ENCODE measurements at places on chromosomes 3 and 15. TPM values are rescaled to one million over a fixed set of nuclear protein-coding genes. Genes with fewer than 3 reads are reported as not detected.

DNA sequence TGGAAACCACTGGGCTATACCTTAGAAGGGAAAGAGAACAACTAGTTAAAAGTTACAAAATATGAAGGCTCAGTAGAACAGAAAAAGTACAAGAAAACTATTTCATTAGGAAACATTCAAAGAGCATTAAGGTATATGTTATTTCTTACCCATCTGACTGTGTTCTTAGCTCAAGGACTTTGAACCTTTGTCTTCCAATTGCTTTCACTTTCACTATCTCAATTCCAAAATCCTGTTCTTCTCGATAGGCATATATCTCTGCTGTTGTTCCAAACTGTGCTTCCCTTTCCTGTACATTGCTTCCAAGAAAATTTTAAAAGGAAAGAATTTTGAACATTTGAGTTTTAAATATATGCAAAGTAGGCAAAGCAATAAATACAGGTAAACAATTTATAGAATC, 6.9 kb downstream of the CRBN start:
- no peak for DNase-seq

Gene ADAMTS9
- total RNA-seq = 4.5 TPM

GRCh38 chr3:196634224-196634623, 5.3 kb upstream of the NRROS start:
- DNase-seq = no peak

DNA sequence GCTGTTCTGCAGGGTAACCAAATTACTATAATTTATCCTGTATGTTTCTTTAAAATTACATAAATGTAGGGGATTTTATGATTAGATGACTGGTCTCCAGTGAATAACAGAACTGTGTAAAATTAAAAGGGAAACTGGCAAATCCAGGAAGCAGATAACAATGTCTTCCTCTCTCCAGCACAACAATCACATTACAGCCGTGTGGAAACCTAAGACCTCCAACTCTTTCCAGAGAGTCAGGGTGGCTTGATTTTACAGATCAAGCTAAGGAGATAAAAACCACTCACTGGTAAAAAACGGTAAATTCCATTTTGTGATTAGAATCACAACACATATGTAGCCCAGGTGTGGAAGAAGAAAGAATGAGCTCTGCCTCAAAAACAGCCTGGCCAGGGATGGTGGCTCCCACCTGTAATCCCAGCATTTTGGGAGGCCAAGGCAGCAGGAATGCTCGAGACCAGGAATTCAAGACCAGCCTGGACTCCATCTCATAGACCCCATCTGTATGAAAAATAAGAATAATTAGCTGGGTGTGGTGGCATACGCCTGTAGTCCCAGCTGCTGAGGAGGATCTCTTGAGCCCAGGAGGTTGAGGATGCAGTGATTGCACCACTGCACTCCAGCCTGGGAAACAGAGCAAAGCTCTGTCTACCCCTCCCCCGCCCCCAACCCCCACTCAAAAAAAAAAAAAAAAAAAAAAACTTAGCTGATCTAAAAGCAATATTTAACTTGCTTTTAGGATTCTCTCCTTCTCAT, 29.0 kb downstream of the IL17RD start:
- DNase-seq = no peak

Gene CHDH
- total RNA-seq = 42.9 TPM

DNA sequence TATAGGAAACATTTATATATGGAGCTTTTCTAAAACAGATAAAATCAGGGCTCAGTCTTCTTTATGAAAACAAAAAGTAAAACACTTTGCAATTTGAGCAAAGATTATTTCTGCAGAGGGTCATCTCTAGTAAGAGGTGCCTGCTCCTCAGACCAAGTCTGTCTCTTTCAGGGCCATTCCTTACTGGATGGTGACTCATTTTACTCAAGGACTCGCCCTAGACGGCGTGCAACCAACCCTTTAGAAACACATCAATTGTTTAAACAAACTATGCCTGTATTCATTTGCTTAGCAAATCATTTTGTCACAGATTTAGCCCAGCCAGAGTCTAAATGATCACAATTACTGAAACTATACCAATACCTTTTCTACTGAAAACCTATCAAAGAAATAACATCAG, 242.8 kb upstream of the ICE2 start:
- no peak for DNase-seq

- peak; percentile 46 for DNase-seq
Measured at GRCh38 chr3:51539291-51539941, 897 bp downstream of the RAD54L2 start.

Gene EPM2AIP1
- total RNA-seq = 7.0 TPM

- DNase-seq = peak; percentile 47
Measured at GRCh38 chr3:105791919-105792786, 76.7 kb downstream of the CBLB start.

- DNase-seq = no peak
Measured at GRCh38 chr3:177818712-177819240, 621.5 kb upstream of the TBL1XR1 start.

- DNase-seq = no peak
Measured at GRCh38 chr3:153749070-153749610, 372.1 kb upstream of the ARHGEF26 start.

Gene CNTN4
- total RNA-seq = 1.6 TPM

GRCh38 chr3:55313666-55314065, 173.4 kb downstream of the WNT5A start:
- no peak for DNase-seq

GRCh38 chr15:68080783-68081182, 26.7 kb downstream of the PIAS1 start:
- DNase-seq = no peak

DNA sequence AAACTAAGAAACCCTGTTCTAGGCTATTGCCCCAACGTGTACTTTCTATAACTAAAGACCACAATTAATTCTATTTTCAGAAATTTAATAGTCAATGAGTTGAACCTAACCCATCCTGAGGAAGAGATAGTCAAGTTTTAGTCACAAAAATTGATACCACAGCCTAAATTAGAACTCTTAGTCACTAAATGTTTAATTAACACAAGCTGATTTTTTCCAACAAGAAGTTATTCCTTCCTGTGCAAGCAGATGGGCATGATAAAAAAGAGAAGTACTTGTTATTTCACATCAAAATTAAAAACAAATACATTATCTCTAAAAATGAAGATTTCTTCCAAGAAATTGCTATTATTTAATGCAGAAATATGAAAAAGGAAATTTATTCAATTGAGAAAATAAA, 38.4 kb upstream of the TERB2 start:
- DNase-seq = no peak

DNA sequence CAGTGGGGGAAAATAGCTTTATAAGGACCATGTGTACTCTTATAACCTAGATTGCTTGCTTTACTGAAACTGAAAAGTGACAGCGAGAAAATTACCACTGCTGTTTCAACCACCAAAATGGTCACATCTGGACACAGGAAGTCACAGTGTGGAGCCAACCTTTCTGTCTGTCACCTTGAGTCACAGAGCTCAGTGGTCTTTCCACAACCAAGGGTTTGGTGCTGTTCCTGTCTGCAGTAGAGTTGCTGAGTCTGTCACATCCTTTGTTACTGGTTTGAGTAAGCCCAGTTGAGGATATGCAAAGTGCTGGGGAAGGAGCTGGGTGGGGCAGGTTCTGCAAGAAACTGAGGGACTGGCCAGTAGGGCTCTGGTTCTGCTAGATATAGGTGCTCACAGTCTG, 139.1 kb upstream of the EIF1B start:
- DNase-seq = no peak

DNA sequence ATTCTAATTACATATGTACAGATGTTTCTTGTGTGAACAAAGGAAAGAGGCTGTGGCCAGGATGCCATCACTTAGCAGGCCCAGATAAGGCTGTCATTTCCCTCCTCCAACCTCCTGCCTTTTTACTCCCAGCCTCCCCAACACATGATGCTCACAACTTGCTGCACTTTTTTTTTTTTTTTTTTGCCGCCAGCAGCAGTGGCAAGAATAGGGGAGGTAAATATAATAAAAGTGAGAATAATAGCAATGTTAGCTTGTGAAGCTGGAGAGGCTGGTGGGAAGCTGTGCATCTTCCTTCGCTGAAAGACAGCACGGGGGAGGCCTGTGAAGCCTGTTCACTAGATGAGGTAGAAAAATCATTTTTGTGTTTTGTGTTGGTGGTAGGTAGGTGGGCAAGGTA, 42.5 kb upstream of the MYO5C start:
- DNase-seq = no peak

- no peak for DNase-seq
Measured at GRCh38 chr15:40070166-40070557, 31.2 kb upstream of the SRP14 start.

DNA sequence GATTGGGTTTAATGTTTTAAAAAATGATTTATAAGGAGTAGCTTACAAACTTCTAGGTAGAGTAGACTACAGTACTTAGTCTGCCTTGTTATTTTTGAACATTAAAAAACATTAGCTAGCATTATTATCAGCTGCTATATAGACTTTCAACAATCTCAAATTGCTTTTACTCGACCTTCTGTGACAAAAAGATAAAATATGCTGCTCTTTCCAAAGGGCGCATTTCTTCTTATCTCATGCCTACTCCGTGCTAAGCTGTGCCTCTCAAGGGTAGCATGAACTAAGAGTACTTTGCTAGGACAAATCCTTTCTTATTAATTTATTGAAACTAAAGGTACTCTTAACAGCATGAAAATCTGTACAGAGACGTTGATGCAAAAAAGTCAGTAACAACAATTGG, 71.3 kb downstream of the SPRED1 start:
- DNase-seq = no peak

Gene SLC28A1
- 33.2 TPM for total RNA-seq

GRCh38 chr3:40045051-40045450, 235.6 kb downstream of the MYRIP start:
- DNase-seq = no peak

Gene TLR9
- 0.24 TPM for total RNA-seq

GRCh38 chr3:180417241-180417640, 184.7 kb upstream of the TTC14 start:
- no peak for DNase-seq

- no peak for DNase-seq
Measured at GRCh38 chr3:169455472-169455871, 208.0 kb downstream of the MECOM start.

- peak; percentile 86 for DNase-seq
Measured at GRCh38 chr15:53197426-53197839, 407.3 kb upstream of the ONECUT1 start.

DNA sequence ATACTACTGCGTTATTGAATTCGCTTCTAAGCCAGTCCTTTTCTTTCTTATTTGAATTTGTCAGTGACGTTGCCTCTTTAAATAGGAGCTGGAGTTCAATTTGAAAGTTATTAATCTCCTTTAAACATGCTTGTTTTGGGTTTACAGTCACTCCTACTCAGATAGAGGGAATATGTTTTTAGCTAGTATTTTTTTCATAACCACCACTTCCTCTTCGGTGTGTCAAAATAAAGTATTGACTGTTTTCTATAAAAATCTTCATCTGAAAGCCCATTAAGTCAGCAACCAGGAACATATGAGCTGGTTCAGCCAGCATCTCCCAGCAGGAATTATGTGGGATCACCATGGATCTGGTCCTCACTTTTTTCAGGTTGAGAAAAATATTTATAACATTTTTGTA, 772.9 kb downstream of the DIPK2A start:
- no peak for DNase-seq

Gene KNSTRN
- 17.2 TPM for total RNA-seq

Gene MORC1
- total RNA-seq = 0.16 TPM

Gene PSMD2
- 85.5 TPM for total RNA-seq

Gene PLCB2
- 5.0 TPM for total RNA-seq

DNA sequence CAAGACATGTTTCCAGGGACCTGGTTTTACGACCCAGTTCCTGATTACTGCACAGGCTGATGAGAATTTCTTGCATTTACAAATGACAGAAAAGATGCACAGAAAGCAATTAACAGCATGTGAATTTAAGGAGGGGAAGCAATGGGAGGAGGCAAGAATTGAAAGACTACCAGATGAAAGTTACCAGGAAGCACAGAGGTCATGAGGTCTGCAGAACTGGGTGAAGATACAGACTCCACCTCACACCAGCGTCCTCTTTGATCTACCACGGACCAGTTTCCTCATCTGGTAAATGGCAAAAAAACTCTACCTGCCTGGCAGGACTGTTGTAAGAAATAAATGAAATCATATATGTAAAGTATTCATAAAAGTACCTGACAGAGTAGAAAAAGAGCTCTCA, 266.0 kb downstream of the MAGI1 start:
- DNase-seq = no peak

GRCh38 chr15:82643992-82644391, 3.2 kb downstream of the CPEB1 start:
- DNase-seq = no peak

- DNase-seq = no peak
Measured at GRCh38 chr3:60553144-60553543, 698.1 kb downstream of the FHIT start.

- DNase-seq = no peak
Measured at GRCh38 chr15:71151081-71151480, 35.8 kb downstream of the THSD4 start.

DNA sequence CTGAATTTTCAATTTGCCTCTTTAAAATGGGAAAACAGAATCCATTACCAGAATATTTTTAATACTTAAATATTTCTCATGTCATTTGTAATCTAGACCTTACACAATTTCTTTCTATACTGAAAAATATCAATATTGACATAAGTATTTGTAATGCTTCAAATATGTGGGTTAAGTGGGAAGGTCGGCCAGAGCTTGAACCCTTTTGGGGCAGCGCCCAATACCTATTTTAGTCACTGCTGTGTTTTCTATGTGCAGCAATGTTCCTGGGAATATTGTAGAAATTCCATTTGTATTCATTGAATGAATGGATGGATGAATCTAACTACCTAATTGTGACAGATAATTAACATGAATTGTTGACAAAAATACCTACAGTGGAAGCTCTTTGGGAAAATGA, 459.7 kb upstream of the ZNF717 start:
- DNase-seq = no peak

Gene THOC7
- 30.7 TPM for total RNA-seq

- no peak for DNase-seq
Measured at GRCh38 chr15:95208988-95209387, 977.6 kb downstream of the MCTP2 start.

- no peak for DNase-seq
Measured at GRCh38 chr3:138404121-138404520, 30.3 kb upstream of the ESYT3 start.

Gene SLC15A2
- total RNA-seq = 1.3 TPM

GRCh38 chr3:138078096-138078495, 37.3 kb downstream of the DZIP1L start:
- no peak for DNase-seq

Gene KLHL6
- total RNA-seq = 1.7 TPM

Gene CHST14
- 5.7 TPM for total RNA-seq

GRCh38 chr3:32969656-32970055, 18.2 kb downstream of the CCR4 start:
- DNase-seq = no peak

- no peak for DNase-seq
Measured at GRCh38 chr3:27628026-27628750, 93.9 kb downstream of the EOMES start.

DNA sequence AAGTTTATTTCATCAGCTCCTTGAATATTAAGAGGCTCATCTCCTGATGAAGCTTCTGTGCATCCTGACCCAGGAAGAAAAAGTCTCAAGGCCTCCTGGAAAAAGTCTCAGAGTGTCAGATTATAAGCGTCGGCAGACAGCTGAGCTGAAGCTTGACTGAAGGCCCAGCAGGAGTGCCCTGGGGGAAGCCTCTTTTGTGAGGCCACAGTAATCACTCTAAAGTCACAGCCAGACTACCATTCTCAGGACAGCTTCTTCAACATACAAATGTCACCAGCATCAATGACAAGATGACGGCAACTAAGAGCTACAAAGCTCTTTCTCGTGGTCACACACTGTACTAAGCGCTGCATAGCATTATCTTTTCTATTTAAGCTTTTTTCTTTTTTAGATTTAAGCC, 72.7 kb upstream of the LRRN1 start:
- no peak for DNase-seq

Gene LDHAL6B
- total RNA-seq = not detected

Gene PLA2G4E
- total RNA-seq = not detected

All from right lobe of liver (tissue), 6 donors.